Left lung (tissue), 14 donors: ENCODE measurements at places on chromosomes 4 and X. TPM values are rescaled to one million over a fixed set of nuclear protein-coding genes. Genes with fewer than 3 reads are reported as not detected.

Gene SLC49A3
- polyA plus RNA-seq, result 8.4 TPM

Gene GAGE13
- polyA plus RNA-seq, result not detected

Gene AASDH
- polyA plus RNA-seq, result 29.5 TPM

Gene CT47B1
- not detected for polyA plus RNA-seq

Gene GDPD2
- 0.20 TPM for polyA plus RNA-seq

GRCh38 chrX:13198056-13198761, 121.6 kb downstream of the ATXN3L start:
- DNase-seq, result no peak

GRCh38 chrX:123217077-123217476, 33.0 kb downstream of the GRIA3 start:
- no peak for DNase-seq

GRCh38 chr4:37451656-37452055, 207.1 kb downstream of the NWD2 start:
- DNase-seq, result no peak

GRCh38 chr4:77349796-77350195, 192.8 kb downstream of the CCNG2 start:
- no peak for DNase-seq

DNA sequence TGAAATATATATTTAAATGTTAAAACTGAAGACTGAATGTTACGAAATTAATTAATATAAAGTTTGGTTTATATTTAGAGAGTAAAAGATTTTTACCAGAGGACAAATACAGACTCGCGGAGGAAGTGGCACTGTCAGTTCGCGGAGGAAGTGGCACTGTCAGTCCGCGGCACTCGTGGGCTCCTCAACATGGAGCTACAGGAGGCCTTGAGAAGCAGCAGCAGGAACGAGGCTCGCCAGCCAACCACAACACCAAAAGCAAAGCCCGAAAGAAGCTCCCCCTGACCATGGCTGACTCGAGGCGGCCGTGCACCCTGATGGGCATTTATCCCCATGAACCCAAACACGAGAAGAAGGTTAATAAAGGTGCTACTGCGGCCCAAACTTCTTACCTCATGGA, 125.3 kb upstream of the PABPC4L start:
- no peak for DNase-seq

DNA sequence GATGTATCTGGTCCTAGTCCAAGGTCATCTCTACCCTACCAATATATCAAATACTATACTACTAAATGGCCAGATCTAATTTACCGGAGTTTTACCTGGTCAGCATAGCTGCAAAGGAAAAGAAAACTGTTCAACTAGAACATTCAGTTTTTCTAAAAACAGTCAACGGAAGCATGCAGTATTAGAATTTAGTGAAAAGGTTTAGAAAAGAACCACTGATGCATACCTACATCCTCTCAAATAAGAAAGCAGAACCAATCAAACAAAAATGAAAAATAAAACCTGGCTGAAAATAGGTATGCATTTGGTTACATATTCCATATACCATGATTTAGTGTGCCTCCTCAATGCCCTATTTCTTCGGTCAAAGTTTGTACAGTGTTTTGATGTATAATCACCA, 140.0 kb downstream of the CHM start:
- DNase-seq, result no peak

- DNase-seq, result no peak
Observed at GRCh38 chr4:76563454-76564122, 128.6 kb downstream of the SHROOM3 start.

DNA sequence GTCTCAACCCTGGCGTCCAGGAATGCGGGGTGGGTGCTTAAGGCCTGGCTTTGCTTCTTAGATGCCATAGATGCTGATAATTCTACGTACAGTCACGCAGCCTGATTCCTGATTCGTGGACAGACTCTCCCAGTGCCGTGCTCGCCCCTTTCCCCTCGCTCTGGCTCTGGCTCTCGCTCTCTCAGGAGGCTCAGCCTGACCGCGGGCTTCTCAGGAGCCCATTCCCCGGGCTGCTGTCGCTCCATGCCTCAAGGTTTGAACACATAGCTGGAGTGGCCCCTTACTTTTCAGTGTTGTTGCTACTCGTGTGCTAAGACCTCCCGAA, 59.2 kb upstream of the ZC4H2 start:
- DNase-seq, result no peak
